ENCODE measurements at places on chromosomes 3 and 15.

- no peak for DNase-seq
Observed at GRCh38 chr3:23537101-23537551, 268.6 kb upstream of the UBE2E1 start.

DNA sequence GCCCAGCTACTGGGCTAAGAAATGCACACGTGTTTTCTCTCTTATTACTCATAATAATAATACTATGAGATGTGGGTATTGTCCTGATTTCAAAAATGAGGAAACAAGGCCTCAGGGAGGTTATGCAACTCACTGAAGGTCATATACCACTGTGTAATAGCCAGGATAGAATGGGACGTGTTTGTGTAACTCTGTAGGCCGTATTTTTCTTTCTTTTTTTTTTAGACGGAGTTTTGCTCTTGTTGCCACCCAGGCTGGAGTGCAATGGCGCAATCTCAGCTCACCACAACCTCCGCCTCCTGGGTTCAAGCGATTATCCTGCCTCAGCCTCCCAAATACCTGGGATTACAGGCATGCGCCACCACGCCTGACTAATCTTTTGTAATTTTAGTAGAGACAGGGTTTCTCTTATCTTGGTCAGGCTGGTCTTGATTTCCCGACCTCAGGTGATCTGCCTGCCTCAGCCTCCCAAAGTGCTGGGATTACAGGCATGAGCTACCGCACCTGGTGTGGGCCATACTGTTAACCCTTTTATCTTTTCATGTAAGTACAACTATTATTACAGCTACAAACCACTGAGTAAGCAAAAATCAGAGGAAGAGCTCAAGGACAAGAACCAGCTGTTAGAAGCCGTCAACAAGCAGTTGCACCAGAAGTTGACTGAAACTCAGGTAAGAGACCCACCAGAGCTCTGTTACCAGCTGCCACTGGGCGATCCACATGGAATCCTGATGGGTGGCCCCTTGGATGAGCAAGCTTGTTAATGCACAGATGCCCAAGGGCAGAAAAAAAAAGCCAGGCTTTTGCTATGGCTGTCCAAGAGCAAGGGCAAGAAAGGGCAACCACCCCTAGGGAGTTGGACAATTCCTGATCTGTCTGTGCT, 6.7 kb downstream of the KNSTRN start:
- no peak for DNase-seq

- DNase-seq, result no peak
Observed at GRCh38 chr15:61983081-61983480, 77.2 kb downstream of the VPS13C start.

DNA sequence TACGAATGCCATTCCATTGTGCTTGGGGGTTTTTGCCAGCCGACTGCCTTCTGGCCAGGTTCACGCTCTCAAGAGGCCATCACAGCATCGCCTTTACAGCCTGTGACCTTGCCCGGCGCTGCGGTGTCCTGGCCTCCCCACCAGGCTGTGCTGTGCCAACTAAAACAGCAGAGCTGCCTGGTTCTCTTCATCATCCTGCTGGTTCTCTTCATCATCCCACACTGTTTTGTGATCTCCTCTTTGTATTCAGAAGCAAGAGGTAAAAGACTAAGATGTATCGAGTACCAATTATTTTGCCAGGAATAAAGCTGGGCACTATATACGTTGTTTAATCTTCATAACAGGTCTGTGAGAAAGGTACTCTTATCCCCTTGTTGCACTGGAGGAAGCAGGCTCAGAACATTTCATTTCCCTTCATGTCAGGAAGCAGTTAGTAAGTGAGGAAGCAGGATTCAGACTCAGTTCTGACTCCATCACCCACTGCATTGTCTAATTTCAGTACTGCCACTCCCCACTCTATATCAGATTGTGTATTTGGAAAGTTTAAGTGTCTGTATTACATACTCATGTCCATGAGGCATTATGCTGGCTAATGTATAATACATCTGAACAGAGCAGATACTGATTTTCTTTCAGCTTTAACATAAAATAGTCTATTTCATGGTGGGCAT, 92.7 kb downstream of the LRRC28 start:
- DNase-seq, result no peak

GRCh38 chr3:167851171-167851570, 115.7 kb downstream of the SERPINI1 start:
- DNase-seq, result no peak

DNA sequence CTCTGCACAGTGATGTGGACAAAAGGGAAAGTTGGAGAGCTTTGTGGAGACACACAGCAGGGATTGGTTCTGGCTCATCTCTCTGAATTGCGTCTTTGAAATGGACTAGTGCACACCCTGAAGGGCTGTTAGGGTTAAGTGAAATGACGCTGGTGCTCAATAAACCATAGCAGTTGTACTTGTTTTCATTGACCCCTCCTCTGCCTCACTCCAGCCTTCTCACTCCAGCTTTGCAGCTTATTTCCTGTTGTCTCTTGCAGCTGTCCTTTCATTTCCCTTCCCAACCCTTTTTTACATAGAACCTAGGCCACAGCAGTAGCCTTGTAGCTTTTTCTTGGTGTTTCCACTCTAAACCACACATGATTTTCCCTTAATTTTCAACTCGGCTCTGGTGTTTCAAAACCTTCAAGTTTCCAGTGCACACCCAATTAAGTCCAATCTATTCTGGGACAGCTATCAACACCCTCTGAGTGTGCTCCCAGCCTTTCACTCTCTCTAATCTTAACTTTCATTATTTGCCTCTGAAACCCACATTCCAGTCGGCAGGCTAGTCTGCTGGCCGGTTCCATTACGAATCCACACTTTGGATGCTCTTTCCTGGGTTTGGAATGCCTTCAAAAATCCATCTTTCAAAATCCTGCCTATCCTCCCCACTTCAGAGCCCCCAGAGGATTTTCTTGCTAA, 6.4 kb downstream of the C3orf52 start:
- DNase-seq, result no peak

DNA sequence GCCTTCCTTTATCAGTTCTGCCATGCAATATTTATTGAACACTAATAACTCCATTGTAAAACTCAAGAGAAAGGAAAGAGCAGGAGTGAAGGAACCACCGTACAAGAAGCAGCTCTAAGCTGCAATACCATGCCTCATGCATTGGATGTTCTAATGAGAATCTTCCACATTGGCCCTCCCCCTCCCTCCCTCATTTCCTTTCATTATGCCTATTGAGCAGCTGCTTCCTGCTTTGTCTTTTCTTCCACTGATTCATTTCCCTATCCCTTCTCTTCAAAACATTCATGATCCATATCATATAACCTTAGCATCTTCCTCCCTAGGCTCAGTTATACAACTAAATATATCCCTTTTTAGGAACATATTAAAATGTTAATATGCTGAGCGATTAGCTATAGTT, 698.7 kb upstream of the GOLIM4 start:
- DNase-seq, result no peak

DNA sequence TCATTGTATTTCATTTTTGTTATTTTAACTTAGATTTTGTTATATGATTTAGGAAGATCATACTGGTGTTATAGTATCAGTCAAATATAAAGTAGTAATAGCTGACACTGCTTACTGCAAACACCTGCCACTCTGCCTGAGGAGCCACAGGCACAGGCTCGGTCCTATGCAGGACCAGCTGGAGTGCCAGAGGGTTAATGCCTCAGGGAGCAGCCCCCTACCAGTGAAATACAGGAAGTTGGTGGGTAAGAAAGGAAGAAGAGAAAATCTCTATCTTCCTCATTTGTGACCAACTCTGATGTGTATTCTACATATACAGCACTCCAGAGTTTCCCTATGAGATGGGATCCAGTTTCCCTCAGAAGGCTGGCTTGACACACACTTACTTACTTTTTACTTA, 593.3 kb downstream of the UNC13C start:
- no peak for DNase-seq

DNA sequence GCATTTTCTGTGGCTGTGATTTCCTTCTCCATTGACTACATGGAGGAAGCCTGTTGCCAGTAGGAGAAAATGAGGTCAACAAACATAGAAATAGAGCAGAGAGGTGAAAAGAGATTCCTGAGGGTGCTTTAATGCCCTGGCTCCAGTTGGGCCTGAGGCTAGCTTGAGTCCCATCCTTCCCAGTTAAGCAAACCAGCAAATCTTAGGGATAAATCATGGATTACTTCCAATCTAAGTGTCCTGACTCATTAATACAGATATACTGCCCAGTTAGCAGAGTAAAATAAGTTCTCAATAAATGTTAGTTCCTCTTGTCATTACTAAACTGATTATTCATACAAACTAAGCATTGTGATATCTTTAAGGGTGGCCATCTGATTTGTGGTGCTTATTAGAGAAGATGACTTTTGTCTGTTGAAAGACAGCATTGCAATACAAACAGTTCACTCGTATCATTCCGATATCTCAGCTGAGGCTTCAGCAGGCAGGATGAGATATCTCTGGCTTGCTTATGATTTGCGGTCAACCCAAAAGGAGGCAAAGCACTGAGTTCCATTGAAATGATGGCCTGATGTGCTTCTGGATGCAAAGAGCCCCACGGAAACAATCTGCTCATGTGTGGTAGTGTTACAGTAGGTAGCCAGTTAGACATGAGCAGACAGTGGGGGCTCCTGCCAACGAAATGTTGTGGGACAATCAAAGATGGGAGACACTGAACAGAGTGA, 6.6 kb upstream of the STARD5 start:
- no peak for DNase-seq

DNA sequence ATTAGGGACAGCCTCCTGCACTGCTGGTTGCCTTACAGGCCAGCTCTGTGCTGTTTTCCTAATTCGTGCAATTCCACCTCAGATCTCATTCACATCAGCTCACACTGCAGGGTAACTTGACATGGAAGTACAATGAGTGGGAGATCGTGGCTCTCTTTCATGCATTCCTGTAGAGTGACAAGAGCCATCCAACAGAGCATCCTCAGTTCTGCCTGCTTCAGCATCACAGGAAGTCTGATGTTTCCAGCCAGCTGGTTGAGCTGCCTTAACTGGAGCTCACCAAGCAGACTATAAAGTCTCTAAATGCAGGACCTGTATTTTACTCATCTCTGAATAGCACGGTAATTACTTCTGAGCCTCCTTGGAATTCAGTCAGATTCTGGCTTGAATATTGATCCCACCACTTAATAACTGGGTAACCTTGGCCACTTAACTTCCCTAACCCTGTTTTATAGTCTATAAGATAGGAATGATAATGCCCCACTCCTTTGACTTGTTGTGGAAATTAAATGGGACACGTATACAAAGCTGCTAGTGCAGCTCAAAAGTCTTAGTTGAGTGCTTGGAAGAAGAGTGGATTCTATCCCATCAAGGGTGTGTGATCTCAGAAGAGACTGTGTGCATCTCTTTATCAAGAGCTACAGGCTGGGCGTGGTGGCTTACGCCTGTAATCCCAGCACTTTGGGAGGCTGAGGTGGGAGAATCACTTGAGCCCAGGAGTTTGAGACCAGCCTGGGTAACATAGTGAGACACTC, 1.4 kb upstream of the DIS3L start:
- DNase-seq, result no peak

GRCh38 chr15:60091911-60092310, 87.8 kb downstream of the FOXB1 start:
- DNase-seq, result no peak

DNA sequence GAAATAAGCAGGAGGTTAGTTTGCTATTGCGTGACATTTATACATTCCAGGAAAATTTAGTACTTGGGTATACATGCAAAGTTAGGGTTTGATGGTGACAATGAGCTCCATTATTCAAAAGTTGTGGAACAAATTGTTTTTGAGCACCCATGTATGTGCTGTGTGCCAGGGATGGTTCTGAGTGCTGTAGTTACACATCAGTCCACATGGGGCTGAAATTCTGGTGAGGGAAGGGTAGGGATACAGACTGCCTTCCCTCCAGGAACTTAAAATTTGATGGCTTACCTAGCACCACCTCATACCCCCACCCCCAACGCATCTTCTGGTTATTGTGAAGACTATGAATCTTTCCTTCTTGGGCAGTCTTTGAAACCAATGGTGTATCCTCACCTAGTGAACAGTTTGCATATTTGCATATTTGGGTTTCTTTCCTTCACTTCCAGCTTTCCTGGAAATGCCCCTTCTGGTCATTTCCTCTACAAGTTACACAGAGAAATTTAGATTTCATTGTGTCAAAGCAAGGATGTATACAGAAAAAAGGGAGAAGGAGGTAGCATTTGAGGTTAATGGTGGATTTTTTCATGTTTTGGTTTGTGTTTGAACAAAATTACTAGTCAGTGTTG, 222.0 kb upstream of the IL12A start:
- DNase-seq, result no peak

- no peak for DNase-seq
Observed at GRCh38 chr3:52237657-52238172, 1.2 kb downstream of the TWF2 start.

GRCh38 chr3:2568929-2569328, 470.3 kb downstream of the CNTN4 start:
- DNase-seq, result no peak

DNA sequence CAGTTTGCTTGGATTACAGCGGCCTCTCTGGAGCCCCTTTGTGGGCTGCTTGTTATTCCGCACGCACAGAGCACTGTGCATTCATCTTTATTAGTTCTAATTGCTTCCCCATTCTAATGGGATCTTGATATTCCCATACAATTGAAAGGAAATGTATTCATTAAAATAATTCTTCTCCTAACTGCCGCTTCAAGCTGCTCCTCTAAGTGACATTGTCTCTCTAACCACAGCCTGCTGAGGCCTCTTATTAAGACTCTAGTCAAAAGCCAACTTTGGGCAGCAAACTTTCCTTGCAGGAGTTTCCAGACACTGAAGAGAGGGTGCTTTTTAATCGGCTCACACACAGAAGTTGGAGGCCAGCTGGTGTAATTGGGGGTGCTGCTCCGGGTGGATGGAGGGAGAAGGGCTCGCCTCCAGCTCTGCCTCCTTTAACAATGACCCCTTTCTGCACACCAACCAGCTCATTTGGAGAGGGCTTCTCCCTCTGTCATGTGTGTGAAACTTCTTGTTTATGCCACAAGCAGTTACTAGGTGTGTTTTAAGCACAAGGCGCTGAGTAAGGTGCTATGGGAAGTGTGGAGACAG, 5.6 kb upstream of the MAGEF1 start:
- no peak for DNase-seq

- no peak for DNase-seq
Observed at GRCh38 chr3:138361561-138361971, 13.2 kb downstream of the MRAS start.

Data from GM04503 (cell line).